Brain pericyte (primary cell): ENCODE measurements at places on chromosomes 3 and 15.

GRCh38 chr3:64627471-64628321 lies 60.1 kb downstream of the ADAMTS9 start:
- no peak for DNase-seq

- no peak for DNase-seq
Observed at GRCh38 chr3:10708216-10708893, 107.7 kb upstream of the SLC6A11 start.

DNA sequence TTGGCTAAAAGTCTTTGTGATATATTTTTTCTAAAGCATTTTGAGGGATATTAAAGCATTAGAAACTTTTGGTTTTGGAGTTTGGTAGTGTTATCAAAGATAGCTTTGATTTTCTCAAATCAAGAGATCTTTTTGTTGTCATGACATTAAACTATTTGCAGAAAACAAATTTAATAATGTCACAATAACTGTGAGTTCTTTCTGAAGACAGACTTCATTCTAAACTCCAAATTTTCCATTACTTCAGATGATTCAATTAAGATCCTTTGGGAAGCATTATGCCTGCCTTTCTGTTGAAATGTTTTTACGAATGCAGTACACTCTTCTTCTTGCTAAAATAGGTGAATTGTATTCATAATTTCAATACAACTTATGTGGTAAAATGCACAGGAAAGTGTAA lies 145.4 kb downstream of the ALCAM start:
- no peak for DNase-seq

DNA sequence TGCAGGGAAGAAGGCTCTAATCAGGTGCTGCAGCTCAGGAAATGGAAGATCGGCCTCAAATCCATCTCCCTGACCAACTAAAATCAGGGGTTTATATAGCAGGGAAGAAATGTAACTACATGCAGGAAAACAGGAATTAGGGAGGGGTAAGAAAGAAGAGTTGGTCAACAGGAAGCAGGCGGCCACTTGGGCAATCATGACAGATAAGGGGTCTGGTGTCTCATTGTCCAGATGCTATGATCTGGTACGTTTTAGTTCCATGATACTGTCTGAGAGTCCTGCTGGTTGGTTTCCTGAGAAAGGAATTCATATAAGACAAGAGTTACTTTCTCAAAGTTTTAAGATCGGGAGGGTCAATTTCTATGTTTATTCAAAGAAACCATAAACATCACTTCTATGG lies 24.2 kb downstream of the KATNBL1 start:
- DNase-seq = no peak

- DNase-seq = no peak
Observed at GRCh38 chr15:47675735-47676134, 41.6 kb upstream of the SEMA6D start.

GRCh38 chr3:167493244-167493643 lies 19.4 kb upstream of the SERPINI2 start:
- no peak for DNase-seq

GRCh38 chr3:134084242-134084950 lies 54.7 kb upstream of the SLCO2A1 start:
- no peak for DNase-seq

- DNase-seq = no peak
Observed at GRCh38 chr15:65008983-65009382, 19.3 kb upstream of the SPG21 start.

DNA sequence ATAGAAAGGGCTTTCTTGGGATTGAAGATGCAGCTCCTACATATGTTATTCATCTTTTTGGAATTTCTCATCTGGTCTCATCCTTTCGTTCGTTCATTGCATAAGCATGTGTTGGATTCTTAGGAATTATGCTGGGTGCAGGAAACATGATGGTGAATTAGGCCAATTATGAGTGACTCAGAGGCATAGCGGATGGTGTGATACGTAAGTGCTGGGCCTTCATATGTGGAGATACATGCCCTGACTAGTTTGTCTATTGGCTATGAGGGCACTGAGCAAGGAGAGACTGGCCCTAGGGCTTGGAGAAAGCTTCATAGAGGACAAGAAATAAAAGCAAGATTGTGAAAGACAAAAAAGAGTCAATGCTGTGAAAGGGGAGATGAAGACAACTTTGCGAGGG lies 235.1 kb downstream of the MYRIP start:
- no peak for DNase-seq

- DNase-seq = no peak
Observed at GRCh38 chr3:174287705-174288104, 571.4 kb upstream of the NAALADL2 start.

- no peak for DNase-seq
Observed at GRCh38 chr3:6803619-6804018, 57.3 kb upstream of the GRM7 start.

GRCh38 chr3:159910991-159911663 lies 77.5 kb upstream of the IL12A start:
- DNase-seq = no peak

GRCh38 chr3:51559961-51560360 lies 21.4 kb downstream of the RAD54L2 start:
- DNase-seq = no peak

- no peak for DNase-seq
Observed at GRCh38 chr15:50190723-50191122, 8.7 kb downstream of the SLC27A2 start.

DNA sequence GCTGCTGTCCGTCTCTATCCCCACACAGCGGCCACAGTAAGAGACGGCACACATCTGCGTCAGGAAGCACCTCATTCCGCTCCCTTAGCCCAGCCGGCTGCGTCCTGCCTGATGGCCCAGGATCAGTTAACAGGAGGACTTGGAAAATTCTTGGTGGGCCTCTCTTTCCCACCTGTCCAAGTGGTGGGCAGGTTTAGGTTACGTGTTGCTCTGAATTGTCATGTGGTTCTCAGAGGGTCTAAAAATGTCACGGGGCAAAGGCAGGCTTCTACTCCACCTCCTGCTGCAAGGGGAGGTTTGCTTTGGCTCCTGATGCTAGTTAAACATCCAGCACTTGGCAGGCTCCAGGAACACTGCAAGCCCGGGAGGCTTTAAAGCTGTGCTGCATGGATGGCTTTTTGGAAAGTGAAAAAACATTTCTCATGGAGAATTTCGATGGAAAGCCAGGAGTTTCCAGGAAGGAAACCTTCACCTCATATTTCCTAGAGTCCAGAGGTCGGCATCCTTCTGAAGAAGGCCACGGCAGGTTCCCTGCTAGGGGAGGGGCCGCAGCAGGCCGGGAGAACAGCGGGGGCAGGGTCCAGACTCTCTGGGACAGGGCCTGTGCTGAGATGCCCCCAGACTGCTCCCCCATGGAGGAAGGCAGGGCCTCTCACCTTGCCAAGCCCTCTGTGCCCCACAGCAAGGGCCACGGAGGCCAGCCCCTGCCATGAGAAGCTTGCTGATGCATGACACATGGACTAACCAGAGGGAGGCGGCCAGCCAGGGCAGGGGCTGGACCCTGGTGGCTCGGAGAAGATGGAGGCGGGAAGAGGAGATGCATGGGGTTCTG lies 10.8 kb downstream of the CTSH start:
- DNase-seq = no peak

- DNase-seq = no peak
Observed at GRCh38 chr15:84915606-84915958, 31.1 kb downstream of the SLC28A1 start.

DNA sequence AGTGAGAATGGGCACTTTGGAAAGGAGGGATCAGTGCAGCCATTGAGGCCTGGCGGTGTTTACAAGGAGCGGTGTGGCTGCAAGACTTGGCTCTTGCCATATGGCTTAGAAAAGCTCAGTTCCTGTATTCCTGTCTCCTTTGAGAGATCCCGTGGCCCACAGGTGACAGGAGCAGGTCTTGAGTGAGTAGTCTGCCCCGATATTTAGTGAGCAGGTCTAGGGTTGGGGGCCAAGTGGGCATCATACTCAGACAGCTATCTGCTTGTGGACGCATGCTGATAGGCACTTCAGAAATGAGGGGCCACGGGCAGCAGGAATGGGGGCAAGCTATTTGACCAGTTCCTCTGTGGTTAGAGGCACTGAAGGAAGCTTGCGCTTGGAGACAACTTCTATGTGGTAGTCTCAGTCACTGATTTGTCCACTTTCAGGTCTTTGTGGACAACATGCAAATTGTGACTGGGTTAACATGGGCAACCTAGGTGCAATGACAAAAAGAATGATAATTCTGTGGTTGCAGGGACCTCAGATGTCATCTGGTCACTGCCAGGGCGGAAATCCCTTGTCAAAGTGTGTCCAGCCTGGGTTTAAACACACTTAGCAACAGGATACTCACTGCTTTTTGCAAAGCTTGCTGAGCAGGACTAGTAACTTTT lies 1.1 kb downstream of the TMED3 start:
- no peak for DNase-seq

DNA sequence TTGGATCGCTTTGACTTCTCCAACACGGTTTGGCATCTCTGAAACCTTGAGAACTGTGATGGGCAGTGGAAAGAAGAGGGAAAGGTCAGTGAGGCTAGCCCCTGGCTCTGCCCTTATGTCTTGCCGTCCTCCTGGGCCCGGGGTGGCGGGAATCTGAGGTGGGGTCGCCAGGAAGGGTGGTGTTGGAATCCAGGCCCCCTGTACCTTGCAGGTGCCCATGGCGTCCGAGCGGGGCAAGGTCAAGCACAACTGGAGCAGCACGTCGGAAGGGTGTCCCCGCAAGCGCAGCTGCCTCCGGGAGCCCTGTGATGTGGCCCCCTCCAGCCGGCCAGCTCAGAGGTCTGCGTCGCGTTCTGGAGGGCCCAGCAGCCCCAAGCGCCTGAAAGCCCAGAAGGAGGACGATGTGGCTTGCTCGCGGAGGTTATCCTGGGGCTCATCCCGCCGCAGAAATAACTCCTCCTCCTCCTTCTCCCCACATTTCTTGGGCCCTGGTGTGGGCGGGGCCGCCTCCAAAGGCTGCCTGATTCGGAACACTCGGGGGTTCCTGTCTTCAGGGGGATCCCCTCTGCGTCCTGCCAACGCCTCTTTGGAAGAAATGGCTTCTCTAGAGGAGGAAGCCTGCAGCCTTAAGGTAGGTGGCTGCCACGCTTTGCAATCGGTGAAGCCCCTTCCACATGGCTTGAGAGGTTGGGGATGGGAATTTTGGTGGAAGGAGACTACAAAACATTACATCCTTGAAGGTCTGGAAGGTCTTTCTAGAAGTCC lies 907 bp downstream of the TATDN2 start:
- DNase-seq = no peak

DNA sequence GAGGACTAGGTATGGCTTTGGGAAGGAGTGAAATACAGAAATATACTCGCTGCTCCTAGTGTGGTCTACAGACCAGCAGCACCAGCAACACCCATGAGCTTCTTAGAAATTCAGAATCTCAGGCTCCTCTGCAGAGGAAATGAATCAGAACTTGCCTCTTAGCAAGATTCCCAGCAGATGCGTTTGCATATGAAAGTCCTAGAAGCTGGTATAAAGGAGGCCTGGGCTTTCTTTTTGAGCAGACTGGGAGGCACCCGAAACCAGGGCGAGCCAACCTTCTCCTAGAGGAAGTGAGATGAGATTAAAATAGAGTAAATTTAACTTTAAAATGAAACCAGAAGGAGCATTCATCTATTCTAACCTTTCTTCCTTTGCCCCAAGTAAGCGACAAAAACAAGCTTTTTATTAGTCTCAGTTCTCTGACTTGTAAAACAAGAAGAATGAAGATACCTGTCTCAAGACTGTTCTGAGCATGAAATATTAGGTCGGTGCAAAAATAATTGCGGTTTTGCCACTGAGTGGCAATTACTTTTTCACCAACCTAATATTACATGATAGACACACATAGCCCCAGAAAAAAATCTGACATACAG lies 140.0 kb downstream of the PDZRN3 start:
- no peak for DNase-seq

DNA sequence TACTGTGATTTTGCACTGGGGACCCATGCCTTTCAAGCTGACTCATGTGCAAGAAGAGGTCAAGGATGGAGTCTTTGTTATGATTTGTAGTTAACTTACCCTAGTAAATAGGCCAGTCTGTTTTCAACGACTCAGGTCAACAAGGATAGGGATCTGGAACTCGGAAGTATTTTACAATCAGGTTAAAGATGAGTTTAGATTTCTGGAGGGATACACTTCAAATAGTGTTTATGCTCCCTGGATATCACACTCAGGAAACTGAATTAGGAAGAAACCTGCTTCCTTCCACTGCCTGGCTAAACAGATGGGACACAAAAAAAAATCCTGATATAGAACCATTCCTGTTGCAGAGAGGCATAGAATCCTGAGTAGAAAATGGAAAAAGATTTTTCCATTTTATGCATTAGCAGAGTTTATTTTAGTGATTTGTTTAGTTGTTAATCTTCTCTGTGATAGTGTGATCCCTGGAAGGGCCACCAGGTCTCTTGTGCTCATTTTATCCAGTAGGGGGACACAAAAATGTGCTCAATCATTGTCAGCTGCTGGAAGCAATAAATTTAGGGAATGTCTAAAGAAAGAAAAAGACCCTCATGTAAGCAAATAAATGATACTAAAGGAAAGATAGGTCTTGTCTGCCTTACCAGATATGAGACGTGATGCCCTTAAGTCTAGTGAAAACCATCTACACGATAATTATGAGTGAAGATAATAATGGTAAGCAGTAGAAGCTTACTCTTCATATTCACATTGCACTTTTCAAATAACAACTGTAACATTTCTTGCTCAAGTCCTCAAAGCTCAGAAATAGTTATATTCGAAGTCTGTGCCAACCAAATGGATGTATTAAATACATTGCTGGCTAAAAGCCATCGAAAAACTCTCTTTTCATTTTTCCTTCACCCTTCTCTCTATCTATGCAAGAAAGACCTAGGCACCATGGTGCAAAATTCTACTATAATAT lies 452.1 kb upstream of the KCNMB2 start:
- DNase-seq = no peak

DNA sequence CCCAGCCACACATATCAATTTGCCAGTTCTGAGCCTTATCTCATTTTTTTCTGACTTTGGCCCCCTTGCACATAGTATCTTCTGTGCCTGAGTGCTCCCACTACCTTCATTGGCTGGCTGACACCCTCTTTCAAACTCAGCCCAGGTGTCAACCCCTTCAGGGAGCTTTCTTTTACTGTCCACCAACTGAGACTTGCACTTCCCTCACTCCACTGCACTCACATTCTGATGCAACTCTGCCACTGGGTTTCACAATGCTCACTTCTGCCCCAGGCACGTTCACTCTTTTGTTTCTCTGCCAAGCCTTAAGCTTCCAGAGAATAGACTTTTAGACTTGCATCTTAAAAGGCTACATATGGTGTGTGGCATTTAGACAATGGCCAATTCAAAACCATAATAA lies 101.5 kb upstream of the CBLB start:
- no peak for DNase-seq

- no peak for DNase-seq
Observed at GRCh38 chr3:113055961-113056360, 65.2 kb downstream of the GTPBP8 start.
